ENCODE measurements at places on chromosomes 7 and 10.

DNA sequence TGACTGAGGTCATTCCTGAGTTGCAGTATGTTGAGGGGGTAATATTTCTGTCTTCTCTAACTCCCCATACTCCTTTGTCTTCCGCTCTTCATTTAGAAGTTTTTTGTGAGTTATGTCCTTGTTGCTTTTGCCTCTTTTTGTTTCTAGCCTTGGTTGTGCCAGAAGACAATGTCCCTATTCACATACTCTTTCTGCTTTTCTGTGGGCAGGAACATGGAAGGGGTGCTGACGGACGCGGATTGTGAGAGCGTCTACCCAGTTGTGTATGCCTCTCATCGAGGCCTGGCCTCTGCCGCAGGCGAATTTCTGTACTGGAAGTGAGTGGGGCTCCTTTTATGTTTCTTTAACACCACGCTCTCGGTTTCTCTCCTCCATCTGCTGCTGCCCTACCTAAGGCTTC, 20.5 kb downstream of the STAG3 start:
- DNase-seq = no peak

DNA sequence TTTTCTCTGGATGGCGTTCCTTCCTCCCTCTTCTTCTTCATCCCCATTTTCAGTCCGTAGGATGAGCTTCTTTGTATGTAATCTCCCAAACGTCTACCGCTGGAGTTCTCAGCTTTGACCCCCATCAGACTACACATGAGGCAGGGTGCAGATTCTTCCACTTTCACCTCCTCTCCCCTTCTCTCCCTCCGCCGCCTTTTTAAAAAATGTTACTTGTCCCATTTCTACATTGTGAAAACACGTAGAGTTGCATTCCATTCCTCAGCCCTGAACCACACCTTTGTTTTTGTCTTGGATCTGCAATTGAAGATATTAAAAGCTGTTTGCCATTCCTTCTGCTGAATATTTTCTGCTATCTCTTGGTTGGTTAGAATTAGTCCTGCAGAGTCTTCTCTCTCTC, 6.2 kb downstream of the ADIRF start:
- DNase-seq = no peak

DNA sequence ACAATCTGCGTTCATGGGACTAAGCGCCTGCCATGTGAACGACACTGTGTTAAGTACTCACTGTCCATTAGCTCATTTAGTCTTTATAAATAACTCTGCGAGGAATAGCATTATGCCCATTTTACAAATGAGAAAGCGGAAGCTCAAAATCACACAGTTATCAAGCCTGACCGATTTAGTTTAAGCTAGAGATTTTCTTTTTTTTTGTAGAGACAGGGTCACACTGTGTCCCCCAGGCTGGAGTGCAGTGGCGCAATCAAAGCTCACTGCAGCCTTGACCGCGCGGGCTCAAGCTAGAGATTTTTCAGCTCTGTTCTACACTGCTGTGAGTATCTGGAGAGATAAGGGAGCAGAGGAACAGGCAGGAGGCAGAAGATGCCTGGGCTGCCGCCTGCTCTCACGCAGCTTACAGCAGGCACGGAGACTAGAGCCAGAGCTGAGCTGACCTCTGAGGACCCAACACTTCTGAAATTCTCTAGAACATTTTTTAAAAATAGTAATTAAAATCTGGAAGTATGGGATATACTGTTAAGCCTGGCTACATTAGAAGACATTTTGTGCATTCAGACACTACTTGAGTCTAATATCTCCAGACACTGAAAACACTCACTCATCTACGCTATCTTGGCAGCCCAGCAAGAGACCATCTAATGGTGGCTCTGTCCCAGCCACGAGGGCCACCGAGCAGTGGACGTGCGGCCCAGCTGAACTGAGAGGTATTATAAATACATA, 38.7 kb downstream of the GNA12 start:
- no peak for DNase-seq

DNA sequence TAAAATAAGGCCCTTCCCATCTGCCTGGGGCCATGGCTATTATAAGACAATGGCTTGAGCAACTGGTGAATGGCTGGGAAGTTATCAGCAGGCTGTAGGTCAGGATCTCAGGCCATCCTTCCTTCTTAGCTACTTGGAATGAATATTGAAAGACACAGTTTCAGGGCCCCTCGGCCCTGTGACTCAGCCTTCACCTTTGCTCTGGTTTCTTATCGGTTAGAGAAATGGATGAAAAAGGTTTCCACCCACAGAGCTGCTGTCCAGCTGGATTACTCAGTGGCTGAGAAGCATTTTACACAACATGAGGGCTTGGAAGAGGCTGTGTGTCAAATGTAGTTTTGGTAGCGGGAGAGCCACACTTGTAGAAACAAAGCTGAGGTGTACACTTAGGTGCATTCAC, 9.4 kb downstream of the ACSL5 start:
- no peak for DNase-seq

- no peak for DNase-seq
Measured at GRCh38 chr10:100808876-100809275, 63.5 kb downstream of the PAX2 start.

- peak; percentile 65 for DNase-seq
Measured at GRCh38 chr7:28192786-28193585, 12.4 kb upstream of the JAZF1 start.

DNA sequence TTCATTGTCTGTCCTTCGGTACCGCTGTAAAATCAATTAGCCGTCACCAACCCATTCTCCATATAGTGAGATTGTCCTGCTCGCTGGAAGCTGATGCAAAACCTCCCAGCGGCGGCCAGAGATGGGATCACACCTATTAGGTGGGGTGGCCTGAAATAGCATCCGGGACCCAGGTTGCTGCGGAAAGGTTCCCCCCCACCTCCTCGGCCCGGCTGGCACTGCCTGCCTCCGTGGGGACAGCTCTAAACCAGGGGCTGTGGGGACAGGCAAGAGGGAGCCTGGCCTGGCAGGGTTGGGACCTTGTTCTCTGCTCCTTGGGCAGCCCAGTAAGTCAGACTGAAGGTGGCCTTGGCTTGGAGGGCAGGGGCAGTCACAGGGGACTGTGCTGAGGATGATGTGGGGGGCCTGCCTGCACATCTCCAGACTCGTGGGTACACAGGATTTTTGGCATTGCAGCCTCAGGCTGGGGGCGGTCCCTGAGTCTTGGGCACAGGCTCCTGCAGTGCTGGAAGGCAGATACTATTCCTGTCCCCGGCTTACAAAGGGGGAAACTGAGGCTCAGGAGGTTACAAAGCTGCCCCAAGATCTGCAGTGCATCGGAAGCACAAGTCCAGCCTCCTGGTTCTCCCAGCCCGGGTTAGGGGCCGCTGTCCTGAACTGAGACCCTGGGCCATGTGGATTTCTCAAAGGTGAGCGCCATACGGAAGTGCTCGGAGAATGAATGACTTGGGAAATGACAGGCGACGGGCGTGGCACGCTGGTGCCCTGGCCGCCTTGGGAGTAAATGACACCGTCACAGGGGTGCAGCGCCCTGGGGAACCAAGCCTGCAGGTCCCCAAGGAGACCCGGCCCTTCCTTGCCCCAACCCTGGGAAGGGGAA, 65.6 kb downstream of the UNCX start:
- DNase-seq = no peak

DNA sequence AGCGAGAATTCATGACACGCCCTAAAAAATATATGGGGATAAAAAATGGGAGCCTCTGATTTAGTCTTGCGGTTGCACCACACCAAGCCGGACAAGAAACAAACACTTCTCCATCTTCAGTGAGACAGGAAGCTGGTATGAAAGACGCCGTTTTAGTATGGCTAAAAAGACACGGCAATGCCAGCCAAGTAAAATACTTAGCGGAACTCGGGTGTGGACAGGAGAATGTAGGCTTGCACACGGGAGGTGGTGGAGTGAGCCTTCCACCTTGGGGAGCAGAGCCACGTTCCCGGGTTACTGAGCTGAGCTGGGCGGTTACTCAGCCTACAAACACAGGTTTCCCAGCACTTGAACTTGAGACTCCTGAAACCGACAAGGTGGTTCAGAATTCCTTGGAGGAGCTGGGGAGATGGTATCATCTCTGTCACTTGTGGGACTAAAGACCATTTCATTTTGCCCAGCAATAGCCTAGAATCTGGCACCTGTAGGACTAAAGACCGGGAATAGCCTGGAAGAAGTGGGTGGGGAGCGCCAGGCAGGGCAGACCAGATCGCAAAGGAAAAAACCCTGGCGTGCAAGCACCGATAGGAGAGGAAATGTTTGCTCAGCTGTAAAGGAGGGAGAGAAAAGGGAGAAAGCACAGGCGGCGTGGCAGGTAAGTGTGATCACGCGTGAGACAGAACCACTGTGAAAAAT, 34.8 kb upstream of the SEPHS1 start:
- no peak for DNase-seq

- DNase-seq = no peak
Measured at GRCh38 chr7:46864716-46865115, 717.2 kb downstream of the TNS3 start.

DNA sequence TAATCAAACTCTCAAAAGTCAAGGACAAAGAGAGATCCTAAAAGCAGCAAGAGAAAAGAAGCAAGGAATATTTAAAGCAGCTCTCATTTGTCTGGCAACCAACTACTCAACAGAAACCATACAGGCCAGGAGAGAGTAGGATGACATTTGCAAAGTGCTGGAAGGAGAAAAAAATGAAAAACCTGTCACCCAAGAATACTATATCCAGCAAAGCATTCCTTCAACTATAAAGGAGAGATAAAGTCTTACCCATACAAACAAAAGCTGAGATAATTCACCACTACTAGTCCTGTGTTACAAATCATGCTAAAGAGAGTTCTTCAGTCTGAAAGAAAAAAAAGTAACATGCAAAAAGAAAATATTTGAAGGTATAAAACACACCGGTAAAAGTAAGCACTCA, 357.7 kb downstream of the PTPRN2 start:
- no peak for DNase-seq

All from AML-193 (cell line).